ENCODE measurements at places on chromosomes 5 and 9. TPM values are rescaled to one million over a fixed set of nuclear protein-coding genes. Genes with fewer than 3 reads are reported as not detected.

The CATSPER3 gene
- not detected for total RNA-seq

The SNX18 gene
- 36.3 TPM for total RNA-seq

The ACOT12 gene
- total RNA-seq: not detected

The ZDHHC11 gene
- 1.1 TPM for total RNA-seq

The EPB41L4B gene
- total RNA-seq: 0.45 TPM

GRCh38 chr5:75603371-75603770, 7.9 kb upstream of the ANKDD1B start:
- DNase-seq: no peak
- H3K36me3 ChIP-seq: peaks cover 6% of the 10 kb centered on the region
- H3K27me3 ChIP-seq: no peaks in the 10 kb centered on the region
- H3K4me3 ChIP-seq: no peak overlapping the region

DNA sequence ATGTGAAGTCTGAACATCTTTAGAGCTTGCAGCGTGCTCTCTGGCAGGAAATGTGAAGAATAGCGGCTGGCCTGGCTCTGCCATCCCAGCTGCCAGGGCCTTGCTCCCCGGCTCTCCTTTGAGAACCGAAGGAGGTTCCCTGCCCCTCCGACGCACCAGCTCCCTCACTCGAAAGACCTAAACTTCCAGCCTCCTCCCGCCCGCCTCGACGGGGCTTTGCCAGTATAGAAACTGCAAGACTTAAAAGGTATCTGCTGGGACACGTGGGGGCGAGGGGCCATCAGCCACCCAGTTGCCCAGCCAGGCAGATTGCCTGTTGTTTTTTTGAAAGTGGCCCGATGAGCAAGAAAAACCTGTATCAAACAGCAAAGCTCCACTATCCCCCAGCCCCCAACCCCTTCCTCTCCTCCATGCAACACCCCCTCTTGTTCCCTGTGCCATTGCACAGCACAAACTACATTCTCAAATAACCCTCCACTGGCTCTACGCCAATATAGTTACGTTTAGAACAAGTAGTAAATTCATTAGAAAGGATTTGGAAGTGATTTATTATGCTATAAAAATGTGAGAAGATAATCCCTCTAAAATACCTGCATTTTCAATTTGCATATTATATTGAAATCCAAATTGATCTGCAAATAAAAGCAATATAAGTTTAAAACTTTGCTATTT, 331.9 kb downstream of the MED10 start:
- DNase-seq: no peak
- no peak overlapping the region for H3K27ac ChIP-seq
- H3K27me3 ChIP-seq: no peaks in the 10 kb centered on the region
- H3K4me3 ChIP-seq: no peak overlapping the region
- no peaks in the 10 kb centered on the region for H3K36me3 ChIP-seq

DNA sequence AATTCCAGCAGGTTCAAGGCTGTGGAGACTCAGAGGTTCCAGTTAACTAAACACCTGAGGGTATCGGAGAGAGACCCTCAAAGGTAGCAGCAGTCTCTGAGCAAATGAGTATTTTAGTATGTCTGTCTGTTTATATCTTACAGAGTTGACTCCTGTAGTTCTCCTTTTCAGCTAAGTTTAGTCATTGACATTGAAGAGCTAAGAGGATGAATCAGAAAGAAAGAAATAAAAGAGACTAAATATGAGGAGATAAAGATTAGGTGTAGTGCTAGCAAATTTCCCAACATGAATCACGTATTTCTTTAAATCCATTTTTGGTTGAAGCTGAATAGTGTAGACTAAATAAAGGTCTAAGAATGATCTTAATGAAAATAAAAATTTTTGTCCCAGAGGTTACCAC, 474.0 kb upstream of the RGMB start:
- no peak overlapping the region for H3K27ac ChIP-seq
- H3K36me3 ChIP-seq: no peaks in the 10 kb centered on the region
- H3K4me3 ChIP-seq: no peak overlapping the region
- H3K27me3 ChIP-seq: no peaks in the 10 kb centered on the region
- H3K4me1 ChIP-seq: no peaks in the 10 kb centered on the region
- DNase-seq: no peak

DNA sequence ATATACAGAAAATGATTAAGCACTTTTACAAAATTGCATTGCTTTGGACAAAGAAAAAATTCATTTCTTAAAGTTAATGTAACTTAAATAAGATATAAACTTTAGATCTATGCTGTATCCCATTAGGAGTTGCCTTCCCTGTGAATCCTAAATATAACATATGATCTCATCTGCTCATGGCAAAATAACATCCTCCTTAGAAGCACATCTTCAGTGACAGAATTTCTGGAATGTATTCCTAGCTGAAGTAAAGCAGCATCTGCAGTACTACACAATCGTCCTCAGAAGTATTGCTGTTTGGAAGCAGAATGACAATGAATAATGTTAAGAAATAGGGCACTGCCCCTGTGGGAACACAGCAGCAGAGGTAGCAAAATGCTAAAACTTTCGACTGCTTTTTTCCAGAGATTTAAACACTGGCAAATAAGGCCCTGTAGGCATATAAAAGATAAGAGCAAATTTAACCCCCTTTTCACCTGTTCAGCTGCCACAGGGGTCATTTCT, 571.0 kb downstream of the PTPRD start:
- no peaks in the 10 kb centered on the region for H3K27me3 ChIP-seq
- no peak for DNase-seq
- no peaks in the 10 kb centered on the region for H3K4me1 ChIP-seq
- no peaks in the 10 kb centered on the region for H3K36me3 ChIP-seq

DNA sequence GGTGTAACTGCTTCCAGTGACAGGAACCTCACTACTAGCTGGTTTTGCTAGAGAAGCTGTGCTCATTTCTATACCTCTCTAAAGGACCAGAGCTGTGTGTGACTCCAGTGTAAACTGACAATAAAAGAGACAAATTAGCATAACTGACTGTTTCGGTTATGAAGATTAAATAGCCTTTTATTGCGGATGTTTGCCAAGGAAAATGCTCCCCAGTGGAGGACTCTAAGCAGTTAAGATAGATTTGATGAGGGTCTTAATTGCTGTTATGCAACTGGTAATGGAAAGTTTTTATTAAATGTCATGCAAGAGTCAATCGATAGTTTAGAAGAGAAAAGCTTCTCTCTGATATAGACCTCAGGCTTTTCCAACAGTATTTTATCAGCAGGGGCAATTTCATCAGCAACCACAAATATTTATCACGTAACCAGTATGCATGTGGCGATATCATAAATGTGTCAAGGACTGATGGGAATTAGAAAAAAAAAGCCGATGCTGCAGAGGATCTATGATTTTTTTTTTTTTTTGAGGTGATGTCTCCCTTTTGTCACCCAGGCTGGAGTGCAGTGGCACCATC, 275.2 kb upstream of the DMAC1 start:
- no peaks in the 10 kb centered on the region for H3K27me3 ChIP-seq
- H3K36me3 ChIP-seq: no peaks in the 10 kb centered on the region
- no peak for DNase-seq
- H3K4me3 ChIP-seq: no peak overlapping the region
- no peak overlapping the region for H3K27ac ChIP-seq

DNA sequence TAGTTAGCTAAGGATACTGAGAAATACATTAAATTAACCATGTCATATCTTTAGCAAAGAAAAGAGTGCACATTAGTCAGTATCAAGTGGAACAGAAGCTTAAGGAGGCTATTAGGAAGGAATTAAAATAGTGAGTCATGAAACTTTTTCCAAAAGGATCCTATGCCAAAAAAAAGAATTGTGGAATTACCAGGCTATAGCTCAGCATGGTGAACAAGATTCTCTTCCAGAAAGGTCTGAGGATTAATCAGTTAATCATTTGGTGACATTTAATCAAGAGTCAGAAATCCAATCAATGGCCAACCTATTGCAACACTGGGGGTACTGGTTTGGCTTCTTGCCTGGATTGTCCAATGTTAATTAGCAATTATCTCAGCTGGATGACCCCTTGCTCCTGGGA, 244.5 kb upstream of the NMUR2 start:
- no peaks in the 10 kb centered on the region for H3K4me1 ChIP-seq
- no peaks in the 10 kb centered on the region for H3K36me3 ChIP-seq
- DNase-seq: no peak
- no peak overlapping the region for H3K27ac ChIP-seq

GRCh38 chr9:110801426-110801825, 132.8 kb downstream of the MUSK start:
- H3K4me3 ChIP-seq: no peak overlapping the region
- no peak overlapping the region for H3K27ac ChIP-seq
- no peaks in the 10 kb centered on the region for H3K36me3 ChIP-seq
- no peaks in the 10 kb centered on the region for H3K27me3 ChIP-seq

DNA sequence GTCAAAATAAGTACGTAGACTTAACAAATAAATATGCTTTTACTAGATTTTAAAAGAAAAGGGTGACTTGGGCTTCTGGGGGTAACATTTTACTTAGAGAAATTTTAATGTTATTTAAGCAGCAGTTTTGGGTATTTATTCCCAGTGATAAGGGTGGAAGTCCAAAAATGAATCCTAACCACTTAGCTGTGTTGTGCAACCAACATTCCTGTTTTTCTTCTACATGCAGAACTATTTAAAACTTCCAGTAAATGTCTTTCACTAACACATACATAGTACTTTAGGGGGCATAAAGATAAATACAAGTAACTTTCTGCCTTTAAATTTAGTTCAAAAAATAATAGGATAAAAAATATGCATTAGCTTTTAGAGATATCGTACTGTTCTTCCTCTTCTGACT, 436.7 kb downstream of the CTNND2 start:
- no peak for DNase-seq
- no peak overlapping the region for H3K4me3 ChIP-seq
- H3K4me1 ChIP-seq: no peaks in the 10 kb centered on the region
- H3K27me3 ChIP-seq: no peaks in the 10 kb centered on the region
- no peak overlapping the region for H3K27ac ChIP-seq
- H3K36me3 ChIP-seq: no peaks in the 10 kb centered on the region

DNA sequence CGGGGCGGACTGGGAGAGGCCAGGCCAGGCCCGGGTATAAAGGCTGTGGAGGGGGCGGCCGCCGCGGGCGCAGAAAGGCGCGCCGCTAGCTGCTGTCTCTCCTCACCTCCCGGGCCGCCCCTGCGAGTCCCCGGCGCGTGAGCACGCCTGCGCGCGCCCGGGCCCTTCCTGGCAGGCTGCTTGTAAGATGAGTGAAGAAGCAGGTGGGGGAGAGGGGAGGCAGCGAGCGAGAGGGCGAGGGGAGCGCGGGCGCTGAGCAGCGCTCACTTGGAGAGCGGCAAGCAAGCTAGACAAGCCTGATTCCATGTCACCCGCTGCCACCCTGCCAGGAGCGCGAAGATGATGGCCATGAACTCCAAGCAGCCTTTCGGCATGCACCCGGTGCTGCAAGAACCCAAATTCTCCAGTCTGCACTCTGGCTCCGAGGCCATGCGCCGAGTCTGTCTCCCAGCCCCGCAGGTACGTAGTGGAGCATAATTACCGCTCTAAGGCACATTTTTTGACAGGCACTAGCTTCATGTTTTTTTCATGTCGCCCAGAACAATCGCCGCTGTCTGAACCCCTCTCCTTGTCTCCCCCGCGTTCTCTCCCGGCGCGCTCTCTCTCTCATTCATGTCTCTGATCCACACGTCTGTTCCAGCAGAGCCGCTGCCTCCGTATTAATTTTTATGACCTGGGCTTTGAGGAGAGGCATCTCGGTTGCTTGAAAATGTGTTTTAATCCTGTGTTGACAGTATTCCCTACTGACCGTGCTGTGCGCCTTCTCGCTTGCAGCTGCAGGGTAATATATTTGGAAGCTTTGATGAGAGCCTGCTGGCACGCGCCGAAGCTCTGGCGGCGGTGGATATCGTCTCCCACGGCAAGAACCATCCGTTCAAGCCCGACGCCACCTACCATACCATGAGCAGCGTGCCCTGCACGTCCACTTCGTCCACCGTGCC, at the start of gene POU4F3:
TSS of gene POU4F3 (plus strand) at position 66 of the 941 bp plus-strand sequence. CDS start at position 340, 274 bp downstream.
- no peak within 1 kb of the TSS for H3K27ac ChIP-seq
- DNase-seq: no peak
- peaks cover 53% of the 10 kb centered on the region for H3K27me3 ChIP-seq
- H3K4me1 ChIP-seq: no peaks in the 10 kb centered on the region
- H3K36me3 ChIP-seq: no peaks in the 10 kb centered on the region

DNA sequence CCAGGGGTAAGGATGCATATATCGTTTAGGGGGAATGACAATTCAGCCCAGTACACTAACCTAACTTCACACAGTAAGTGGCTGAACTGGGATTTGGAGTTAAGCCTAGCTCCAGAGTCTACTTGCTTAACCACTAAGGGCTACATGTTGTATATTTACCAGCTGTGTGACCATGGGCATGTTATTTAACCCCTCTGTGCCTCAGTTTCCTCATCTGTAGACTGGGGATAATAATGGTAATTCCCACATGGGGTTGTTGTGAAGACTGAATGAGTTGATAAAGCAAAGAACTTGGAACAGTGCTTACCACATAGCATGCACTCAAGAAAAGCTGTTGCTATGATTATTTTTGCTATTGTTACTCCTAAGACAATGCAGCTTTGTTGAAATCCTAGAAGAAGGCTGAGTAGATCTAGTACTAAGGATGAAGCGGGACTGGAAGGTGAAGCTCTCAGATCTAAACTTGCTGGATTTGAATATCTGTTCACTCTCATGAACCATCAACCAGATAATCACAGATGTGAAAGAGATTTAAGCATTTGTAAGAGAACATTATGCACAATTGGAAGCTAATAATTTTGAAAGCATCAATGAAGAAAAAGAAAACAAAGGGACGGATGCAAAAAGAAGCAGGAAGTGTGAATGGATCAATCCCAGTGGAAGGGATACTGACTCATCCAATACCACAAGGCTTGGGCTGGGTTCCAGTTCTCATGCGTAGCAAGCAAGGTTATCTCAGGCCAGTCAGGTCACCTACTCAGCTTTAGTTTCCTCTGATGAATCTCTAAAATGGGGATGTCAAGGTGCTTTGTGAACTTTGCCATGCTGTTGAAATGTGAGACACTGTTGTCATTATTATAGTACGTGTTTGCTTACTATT, 78.5 kb upstream of the TBC1D2 start:
- no peaks in the 10 kb centered on the region for H3K4me1 ChIP-seq
- H3K4me3 ChIP-seq: no peak overlapping the region

GRCh38 chr5:419970-420369, 23.0 kb upstream of the EXOC3 start:
- H3K27ac ChIP-seq: no peak overlapping the region
- DNase-seq: no peak
- no peak overlapping the region for H3K4me3 ChIP-seq

DNA sequence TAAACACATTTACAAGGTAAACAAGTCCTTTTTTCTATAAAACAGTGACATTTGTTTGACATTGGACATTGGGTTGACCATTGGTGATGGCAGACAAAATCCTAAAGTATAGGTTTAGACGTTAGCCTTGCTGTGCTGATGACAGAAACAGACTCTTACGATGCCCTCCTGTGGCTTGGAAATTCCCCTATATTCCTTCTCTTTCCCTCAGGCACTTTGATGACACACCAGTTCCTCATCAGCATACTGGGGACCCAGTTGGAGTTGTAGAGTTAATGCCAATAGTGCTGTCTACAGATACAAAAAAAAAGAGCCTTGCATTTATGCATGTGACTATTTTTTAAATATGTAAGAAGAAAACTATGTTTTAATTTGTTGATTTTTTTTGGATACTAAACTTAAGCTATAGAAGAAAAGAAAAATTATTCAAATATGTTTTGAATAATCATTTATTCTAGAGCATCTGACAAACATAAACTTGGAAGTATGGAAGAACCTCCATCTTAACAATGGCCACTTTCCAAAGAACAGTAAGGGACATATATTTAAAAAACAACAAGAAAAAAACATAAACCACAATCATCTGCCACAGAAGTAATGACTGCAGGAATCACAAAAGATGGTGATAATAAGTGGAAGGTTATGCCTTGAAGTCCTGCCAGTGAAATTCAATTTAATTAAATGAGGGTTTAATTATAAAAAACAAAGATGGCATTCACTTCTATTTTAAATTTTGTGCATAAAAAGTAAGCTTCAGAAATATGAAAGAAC, 75.6 kb upstream of the SNCAIP start:
- H3K4me1 ChIP-seq: no peaks in the 10 kb centered on the region
- H3K4me3 ChIP-seq: no peak overlapping the region
- no peak for DNase-seq
